ENCODE measurements at places on chromosomes 13 and 19. TPM values are rescaled to one million over a fixed set of nuclear protein-coding genes. Genes with fewer than 3 reads are reported as not detected.

Gene KLHL1
- polyA plus RNA-seq: not detected

Gene GGN
- 0.27 TPM for polyA plus RNA-seq

Gene CRB3
- not detected for polyA plus RNA-seq

Gene TJP3
- not detected for polyA plus RNA-seq

Gene LTBP4
- 70.3 TPM for polyA plus RNA-seq

Gene OR10H1
- not detected for polyA plus RNA-seq

Gene TUBA3C
- polyA plus RNA-seq: not detected

Gene ATG4D
- polyA plus RNA-seq: 4.6 TPM
